BJ (cell line): ENCODE measurements at places on chromosomes 16 and 17.

DNA sequence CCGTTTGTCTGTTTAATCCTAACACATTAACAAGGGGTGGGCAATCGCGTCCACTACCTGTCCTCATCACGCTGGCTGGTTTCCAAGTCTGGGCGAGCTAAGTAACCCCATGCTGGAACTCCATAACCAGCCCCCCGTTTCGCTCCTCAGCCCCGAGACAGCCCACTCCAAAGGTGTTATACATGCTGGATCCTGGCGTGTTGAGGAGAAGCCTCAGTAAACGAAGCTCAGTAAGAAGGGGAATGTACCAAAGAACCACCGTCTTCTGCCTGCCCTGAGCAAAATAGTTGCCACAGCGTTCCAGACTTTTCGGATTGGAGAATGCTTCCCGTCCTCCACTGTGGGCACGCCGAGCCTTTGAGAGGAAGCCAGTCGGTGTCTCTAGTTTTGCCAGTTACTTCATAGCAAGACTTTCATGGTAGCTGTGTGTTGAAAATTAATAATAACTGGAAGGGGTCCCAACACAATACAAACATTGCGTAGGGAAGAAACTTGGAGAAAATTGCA lies 16.1 kb upstream of the C17orf78 start:
- no peak for DNase-seq

DNA sequence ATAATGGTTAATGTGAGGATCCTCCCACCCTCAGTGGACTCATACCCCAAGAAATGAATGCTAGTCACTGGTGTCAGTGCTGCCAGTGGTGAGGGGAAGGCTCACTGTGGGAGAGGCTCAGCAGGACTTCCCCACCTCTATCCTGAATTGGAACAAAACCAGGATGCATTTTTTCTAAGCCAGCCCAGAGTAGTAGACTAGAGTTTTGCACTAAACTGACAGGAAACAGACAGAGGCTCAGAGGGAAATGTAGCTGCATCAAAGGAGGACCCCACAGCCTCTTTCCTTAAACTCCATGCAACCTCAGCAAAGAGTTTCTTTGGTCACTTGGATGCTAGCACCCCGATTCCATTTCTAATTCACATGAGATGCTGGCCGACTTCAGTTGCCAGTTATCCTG lies 10.7 kb upstream of the SKAP1 start:
- no peak for DNase-seq

- DNase-seq = no peak
These were observed 13.9 kb upstream of the OR1F1 start for GRCh38 chr16:3173892-3174617.

DNA sequence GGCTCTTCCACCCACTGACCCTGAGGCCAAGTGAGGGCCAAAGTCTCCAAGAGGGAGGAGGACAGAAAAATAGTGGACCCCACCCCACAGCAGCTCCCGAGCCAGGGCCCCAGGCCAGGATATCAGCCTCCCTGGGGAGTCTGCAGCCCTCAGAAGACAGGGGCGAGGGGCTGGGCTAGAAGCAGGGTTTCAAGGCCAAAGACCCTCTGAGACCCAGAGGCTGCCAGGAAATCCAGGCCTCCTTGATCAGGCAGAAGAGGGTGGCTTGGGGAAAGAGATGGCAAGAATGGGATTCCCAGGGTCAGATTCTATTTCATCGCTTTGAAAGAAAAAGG lies 156.1 kb downstream of the ZNF423 start:
- no peak for DNase-seq

DNA sequence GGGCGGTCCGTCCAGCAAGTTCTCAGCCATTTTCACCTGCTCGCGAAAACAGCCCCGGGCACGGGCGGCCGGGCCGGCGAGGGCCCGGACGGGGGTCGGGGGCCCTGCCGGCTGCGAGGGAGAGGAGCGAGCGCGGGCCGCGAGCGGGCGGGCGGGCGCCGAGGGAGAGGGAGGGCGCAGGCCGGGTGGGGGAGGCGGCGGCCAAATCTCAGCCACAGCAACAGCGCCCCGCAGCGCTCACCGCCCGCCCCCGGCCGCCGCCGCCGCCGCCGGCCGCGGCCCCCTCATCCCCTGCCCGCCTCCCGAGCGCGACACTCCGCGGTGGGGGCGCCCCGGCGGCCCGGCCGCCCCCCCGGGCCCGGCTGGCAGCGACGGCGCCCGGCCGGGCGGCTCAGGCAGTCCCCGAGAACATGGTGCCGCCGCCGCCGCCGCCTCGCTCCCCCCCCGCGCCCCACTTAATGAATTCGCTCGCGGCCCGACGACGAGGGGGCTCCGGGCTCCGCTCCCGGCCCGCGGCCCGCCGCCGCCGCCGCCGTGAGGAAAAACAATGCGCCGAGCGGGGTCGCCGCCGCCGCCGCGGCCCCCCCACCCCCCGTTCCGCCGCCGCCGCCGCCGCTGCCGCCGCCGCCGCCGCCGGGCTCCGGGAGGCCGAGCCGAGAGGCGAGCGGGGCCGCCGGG lies 487 bp downstream of the CREBBP start:
- no peak for DNase-seq

DNA sequence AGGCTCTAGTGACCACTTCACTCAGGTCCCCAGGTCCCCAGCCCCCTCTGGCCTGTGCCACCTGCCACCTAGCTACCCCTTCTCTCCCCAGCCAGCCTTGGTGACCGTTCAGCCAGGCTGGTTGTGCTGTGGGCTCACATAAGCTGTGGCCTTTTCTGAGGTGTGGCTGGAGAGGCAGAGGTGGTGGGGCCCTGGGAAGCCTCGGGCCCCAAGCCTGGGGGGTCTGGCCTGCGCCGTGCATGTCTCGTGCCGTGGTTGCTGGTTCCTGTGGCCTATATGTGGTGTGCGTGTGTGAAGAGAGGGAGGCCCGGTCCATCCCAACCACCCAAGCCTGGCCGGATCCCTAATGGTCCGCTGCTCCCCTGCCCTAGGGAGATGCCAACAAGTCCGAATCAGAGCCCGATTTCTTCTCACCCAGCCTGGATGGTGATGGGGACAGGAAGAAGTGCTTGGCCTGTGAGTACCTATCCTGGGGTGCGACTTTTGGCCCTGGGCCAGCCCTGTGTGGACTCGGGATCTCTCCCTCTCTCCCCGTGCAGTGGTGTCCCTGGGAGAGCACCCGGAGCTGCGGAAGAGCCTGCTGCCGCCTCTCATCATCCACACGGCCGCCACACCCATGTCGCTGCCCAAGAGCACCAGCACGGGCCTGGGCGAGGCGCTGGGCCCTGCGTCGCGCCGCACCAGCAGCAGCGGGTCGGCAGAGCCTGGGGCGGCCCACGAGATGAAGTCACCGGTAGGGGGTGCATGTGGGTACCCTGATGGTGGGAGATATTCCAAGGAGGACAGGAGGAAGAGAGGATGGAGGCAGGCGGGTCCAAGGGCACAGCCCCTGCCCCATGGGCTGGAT lies 35.9 kb downstream of the CACNA1G start:
- DNase-seq = no peak

DNA sequence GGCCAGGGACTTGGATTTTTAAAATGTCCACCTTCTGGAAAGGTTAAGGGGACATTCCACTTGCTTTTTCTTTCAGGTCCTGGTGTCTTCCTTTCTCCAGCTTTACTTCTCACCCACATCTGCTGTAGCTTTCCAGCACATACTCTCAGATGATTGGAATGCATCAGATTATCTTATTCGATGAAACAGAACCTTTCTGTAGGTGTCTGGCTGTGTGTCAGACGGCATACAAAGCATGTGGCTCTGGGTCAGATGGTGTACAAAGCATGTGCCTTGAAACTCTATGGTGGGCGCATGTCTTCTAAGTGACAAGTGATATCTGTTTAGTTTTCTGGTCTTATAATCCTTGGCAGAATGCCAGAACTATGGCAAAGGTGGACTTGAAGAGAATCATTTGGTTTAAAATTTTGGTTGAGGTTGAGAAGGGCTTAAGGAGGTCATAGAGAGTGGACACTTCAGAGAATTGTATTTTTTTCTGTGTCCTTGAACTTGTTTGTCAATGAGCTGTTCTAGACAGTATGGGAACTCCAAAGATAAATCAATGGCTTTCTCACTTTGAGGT lies 125.3 kb downstream of the FTO start:
- DNase-seq = no peak

DNA sequence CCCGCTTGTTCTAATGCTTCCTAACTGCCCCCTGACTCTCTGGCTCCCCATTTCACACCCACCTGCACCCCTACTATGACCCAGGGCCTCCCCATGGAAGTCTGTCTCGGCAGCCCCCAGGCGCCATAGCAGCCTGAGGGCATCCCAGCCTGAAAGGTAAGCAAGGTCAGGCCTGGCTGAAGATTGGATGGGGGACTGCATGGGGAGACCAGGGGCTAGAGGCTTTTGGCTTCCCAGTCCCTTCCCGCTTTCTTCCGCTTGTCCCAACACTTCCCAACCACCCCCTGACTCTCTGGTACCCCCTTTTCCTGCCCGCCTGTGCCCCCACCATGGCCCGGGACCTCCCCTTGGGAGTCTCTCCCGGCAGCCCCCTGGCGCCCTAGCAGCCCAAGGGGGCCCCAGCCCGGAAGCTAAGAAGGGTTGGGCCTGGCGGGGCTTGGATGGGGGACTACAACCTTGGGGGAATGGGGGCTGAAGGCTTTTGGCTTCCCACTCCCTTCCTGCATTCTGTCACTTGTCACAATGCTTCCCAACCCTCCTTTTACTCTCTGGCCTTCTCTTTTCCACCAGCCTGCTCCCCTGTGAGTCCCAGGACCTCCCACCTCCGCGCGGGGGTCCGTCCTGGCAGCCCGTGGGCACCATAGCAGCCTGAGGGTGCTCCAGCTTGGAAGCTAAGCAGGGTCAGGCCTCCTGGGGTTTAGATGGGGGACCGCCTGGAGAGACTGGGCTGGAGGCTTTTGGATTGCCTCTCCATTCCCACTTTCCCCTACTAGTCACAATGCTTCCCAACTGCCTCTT lies 2288.4 kb downstream of the TP53TG3F start:
- DNase-seq = no peak

DNA sequence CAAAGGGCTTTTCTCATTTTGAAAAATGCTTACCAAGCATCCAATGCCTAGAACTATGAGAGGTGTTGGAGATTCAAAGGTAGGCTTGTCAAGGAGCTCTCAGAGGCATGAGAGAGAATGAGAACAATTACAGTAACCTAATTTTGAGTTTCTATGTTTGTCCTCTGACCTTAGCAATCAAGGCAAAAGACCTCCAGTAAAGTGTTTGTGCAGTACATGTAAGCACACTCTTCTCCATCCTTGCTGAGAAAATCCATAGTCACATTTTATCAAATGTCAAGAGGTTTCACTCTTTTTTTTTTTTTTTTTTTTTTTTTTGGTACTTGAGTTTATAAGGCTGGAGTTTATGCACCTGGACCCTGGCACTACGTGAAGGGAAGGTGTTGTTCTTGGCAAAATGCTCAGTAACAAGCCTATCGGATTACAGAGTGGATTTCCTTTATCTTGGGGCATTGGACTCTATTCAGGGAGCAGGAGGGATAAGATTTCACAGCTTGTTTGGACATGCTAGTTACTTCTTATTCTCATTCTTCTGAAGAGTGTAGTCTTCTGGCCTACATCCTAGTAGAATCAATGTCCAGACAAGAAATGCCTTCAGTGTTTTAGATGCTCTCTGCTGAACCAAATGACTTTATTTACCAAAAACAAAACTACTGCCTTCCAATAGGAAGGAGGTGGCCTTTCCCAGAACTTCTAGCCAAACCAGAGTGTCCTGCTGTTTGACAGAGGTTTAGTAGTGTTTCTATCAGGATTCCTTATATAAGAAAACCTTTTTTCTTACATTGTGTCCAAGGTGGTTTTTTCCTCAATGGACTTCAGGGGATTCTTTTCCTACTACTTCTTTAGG lies 21.9 kb downstream of the KCNJ2 start:
- no peak for DNase-seq

GRCh38 chr17:65994679-65995078 lies 197.3 kb downstream of the CEP112 start:
- DNase-seq = no peak

GRCh38 chr17:27247071-27247957 lies 46.6 kb upstream of the WSB1 start:
- no peak for DNase-seq

DNA sequence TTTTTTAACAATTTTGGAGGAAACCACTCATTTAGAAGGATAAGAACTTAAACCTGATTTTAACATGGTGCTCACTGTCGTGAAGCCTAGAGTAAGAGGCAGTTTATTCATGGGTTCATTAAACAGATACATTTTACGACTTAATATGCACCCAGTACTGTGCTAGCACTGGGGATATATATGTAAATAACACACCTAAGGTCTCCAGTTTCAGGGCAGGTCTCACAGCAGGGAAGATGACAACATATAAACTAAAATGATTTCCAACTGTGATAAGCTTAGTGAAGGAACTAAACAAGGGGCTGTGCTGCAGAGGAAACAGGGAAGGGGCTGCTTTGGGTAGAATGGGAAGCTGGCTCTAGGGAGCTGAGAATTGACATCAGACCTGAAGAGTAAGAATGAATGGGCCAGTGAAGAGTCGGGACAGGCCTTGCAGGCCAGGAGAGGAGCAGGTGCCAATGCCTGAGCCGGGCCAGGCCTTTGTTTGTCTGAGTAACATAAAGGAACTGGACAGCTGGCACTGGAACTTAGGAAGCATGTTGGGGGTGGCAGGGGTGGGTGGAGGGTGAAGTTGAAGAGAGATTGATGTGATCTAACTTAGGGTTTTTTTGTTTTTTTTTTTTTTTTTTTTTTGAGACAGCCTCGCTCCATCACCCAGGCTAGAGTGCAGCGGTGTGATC lies 12.1 kb downstream of the NT5M start:
- DNase-seq = no peak

GRCh38 chr17:20203761-20204263 lies 194.7 kb downstream of the SPECC1 start:
- DNase-seq = no peak

- no peak for DNase-seq
These were observed 16.0 kb downstream of the RSL1D1 start for GRCh38 chr16:11835309-11835708.

- no peak for DNase-seq
These were observed 6.5 kb downstream of the GLIS2 start for GRCh38 chr16:4322121-4323052.

DNA sequence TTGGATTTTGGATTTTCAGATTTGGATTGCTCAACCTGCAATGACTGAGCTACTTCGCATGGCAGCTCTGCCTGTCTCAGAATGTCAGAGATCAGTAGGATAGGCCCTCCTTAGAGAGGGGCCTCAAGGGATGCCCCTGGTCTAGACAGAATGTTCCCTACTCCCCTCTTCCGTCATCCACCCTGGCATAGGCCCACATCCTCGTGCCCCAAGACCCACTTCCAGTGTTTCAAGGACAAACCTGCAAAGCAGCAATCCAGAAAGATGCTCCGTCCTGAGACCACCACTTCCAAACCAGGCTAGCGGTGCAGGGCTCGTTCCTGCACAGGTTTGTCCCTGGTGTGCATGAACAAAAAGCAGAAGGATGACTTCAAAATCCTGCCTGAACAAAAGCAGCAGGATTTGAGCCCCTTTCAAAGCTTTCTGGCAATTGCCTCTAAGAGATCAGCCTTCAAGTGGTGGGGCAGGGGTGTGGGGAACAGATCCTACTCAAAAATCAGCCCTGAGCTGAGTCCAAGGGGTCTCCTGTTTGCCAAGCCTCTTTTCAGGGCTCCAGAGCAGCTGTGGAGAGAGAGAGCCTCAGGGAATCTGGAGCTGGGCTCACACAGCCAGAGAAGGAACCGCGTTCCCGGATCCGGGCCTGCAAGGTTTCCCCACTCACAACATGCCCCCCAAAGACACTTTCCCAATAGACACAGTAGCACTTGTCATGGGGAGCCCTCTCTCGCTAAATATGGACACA lies 121.1 kb downstream of the SOCS1 start:
- DNase-seq = no peak
